ENCODE measurements at places on chromosomes 12 and 14. TPM values are rescaled to one million over a fixed set of nuclear protein-coding genes. Genes with fewer than 3 reads are reported as not detected.

- no peak overlapping the region for H3K4me3 ChIP-seq
- no peaks in the 10 kb centered on the region for H3K27me3 ChIP-seq
- peaks cover 3% of the 10 kb centered on the region for H3K4me1 ChIP-seq
- no peak overlapping the region for H3K27ac ChIP-seq
- no peaks in the 10 kb centered on the region for H3K36me3 ChIP-seq
- DNase-seq: no peak
Measured at GRCh38 chr12:18646286-18646890, 91.4 kb downstream of the PLCZ1 start.

Gene STON2
- total RNA-seq: 17.8 TPM

- DNase-seq: no peak
- H3K4me1 ChIP-seq: peaks cover 28% of the 10 kb centered on the region
- no peaks in the 10 kb centered on the region for H3K36me3 ChIP-seq
Measured at GRCh38 chr14:89269404-89269803, 147.6 kb downstream of the FOXN3 start.

DNA sequence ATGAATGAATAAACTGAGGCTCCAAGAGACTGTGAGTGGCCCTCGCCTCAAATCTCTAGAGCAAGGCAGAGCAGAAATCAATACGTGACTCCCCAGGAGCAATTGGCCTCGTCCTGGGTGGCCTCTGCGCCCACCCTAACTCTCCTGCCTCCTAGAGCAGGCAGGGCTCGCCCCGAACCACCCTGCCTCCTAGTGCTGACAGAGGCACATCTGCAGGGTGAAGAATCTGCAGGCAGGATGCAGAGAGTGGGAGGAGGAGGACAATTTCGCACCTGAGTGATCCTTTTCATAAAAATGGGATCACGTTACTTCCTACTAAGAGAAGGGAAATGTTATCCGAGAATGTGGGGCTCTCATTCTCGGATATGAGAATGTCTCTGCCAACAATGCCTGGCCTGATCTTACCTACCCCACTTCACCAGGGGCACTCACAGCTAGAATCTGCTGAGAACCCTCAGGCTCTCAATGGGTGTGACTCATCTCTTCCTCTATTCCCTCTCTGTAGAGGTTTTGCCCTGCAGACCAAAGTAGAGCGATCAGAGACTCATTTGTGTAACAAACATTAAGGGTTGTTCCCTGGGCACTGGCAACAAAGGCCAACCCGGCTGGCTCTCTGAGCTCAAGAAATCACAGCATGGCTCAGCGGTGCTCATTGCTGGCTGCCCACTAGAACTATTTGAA lies 61.7 kb upstream of the BCL2L14 start:
- no peak overlapping the region for H3K27ac ChIP-seq
- H3K36me3 ChIP-seq: no peaks in the 10 kb centered on the region
- DNase-seq: no peak
- H3K4me1 ChIP-seq: no peaks in the 10 kb centered on the region
- H3K4me3 ChIP-seq: no peak overlapping the region
- H3K27me3 ChIP-seq: no peaks in the 10 kb centered on the region

DNA sequence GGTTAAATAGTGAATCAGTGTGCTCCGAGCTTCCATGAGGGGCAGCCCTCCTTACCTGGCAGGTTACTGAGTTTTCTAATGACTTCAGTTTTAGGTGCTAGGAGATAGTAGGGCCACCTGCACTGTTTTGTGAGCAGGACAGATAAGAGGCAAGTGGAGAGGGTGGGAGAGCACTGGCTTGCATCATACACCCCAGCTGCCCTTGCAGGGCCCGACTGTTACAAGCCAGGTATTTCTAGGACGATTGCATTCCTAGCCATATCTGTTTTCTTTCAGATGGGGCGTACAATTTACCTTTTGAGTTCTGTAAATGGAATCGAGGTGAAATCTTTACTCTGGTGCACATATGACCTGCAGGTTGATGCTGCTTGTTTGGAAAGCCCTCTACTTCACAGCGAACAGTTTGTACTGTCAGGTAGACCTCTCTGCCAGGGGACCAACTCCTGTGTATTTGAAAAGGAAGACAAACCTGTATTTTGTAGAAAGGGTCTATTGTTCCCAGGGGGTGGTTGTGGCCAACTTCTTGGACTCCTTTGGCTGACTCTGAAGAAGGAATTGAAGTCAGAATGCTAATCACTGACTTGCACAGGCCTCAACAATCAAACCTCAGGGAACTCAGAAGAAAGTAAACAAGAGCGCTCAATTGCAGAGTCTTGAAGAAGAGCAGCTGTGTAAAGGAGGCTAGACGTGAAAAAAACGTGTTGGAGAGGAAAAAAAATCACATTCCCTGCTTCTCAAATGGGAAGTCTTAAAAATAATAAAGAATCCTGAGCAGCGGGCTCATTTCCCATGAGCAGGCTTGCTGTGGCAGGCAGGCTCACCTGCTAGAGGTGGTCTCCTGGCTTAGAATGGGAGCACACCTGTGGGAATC lies 57.3 kb downstream of the ETV6 start:
- H3K36me3 ChIP-seq: no peaks in the 10 kb centered on the region
- peaks cover 30% of the 10 kb centered on the region for H3K4me1 ChIP-seq
- H3K27ac ChIP-seq: peak overlapping the region; percentile 67
- no peak for DNase-seq
- no peaks in the 10 kb centered on the region for H3K27me3 ChIP-seq

- H3K27me3 ChIP-seq: no peaks in the 10 kb centered on the region
- no peaks in the 10 kb centered on the region for H3K36me3 ChIP-seq
- no peak overlapping the region for H3K4me3 ChIP-seq
- H3K4me1 ChIP-seq: no peaks in the 10 kb centered on the region
Measured at GRCh38 chr12:73106296-73106695, 834.1 kb downstream of the TRHDE start.

Gene SLC17A8
- total RNA-seq: 0.34 TPM

- H3K27me3 ChIP-seq: no peaks in the 10 kb centered on the region
- no peak overlapping the region for H3K4me3 ChIP-seq
- H3K27ac ChIP-seq: no peak overlapping the region
Measured at GRCh38 chr12:34097213-34097612, 74.9 kb downstream of the ALG10 start.

- H3K27me3 ChIP-seq: no peaks in the 10 kb centered on the region
- no peak overlapping the region for H3K4me3 ChIP-seq
- DNase-seq: no peak
Measured at GRCh38 chr12:120817559-120818330, 86.4 kb downstream of the SPPL3 start.

DNA sequence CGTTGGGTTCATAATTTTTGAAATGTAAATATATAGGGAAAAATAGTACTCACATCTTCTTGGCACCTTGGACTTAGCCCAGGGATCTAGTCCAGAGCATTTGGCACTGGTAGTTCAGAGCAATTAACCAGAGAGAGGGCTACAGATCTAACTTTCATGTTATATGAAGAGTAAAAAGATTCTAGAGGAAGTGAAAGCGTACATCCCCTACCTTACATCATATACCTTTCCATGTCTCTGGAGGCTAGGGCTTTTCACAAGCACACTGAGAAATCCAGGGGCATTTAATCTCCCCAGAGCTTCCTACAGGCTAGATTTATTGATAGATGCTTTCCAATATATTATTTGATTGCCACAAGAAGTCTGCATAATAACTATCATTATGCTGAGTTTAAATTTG lies 687.5 kb upstream of the FBXO33 start:
- no peaks in the 10 kb centered on the region for H3K27me3 ChIP-seq
- no peak for DNase-seq
- no peaks in the 10 kb centered on the region for H3K36me3 ChIP-seq
- H3K4me1 ChIP-seq: no peaks in the 10 kb centered on the region

DNA sequence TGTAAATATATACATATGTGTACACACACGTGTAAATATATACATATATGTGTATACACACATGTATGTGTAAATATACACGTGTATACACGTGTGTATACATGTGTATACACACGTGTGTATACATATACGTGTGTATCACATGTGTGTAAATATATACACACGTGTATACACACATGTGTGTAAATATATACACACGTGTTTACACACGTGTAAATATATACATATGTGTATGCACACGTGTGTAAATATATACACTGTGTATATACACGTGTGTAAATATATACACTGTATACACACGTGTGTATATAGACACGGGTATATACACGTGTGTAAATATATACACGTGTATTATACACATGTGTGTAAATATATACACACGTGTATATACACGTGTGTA lies 71.7 kb downstream of the RPAP3 start:
- no peak overlapping the region for H3K27ac ChIP-seq
- no peaks in the 10 kb centered on the region for H3K27me3 ChIP-seq
- no peaks in the 10 kb centered on the region for H3K4me1 ChIP-seq
- H3K36me3 ChIP-seq: no peaks in the 10 kb centered on the region
- no peak overlapping the region for H3K4me3 ChIP-seq
- no peak for DNase-seq

Gene WNT1
- total RNA-seq: not detected

Gene TC2N
- 2.2 TPM for total RNA-seq

Gene HOMEZ
- 9.5 TPM for total RNA-seq

Gene NT5DC3
- 5.7 TPM for total RNA-seq

- H3K4me1 ChIP-seq: no peaks in the 10 kb centered on the region
- H3K27me3 ChIP-seq: no peaks in the 10 kb centered on the region
Measured at GRCh38 chr12:108374596-108375320, 35.6 kb upstream of the CMKLR1 start.

DNA sequence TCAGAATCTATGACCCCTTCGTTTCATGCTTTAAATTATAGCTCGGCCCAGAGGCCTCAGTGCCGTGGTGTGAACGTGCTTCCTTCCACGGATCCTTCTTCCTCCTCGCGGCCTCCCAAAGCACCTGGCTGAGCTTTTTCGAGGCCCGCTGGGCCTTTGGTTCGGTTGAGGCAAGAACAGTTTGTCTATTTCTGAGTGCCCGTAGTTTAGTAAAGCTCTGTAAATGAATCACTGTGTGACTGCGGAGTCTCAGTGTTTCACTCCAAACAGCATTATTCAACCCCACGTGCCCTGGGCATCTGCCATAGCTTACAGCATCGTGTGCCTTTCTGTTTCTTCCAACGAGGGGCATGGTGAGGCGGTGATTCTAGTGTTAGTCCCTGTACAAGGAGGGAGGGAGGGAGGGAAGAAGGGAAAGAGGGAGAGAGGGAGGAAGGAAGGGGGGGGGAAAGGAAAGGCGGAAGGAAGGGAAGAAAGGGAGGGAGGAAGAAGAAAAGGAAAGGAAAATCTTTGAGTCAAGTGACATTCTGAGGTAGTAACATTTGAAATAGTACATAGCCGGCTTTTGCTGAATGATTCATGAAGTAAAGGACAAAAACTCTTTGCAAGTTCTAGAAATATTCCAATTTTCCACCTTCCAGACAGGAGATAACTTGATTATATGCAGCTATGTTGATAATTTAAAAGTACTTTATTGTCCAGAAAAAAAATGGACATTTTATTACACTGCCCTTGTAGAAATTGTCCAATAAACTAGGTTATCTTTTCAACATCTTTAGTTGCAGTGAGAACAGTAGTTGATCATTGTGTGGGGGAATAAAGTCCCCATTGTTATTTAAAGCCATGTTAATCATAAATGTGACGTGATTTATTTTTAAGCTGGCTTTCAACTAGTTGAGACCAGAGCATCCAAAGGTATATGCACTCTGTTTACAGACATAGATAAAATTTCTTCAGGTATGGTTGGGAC lies 1.2 kb upstream of the TRIM9 start:
- H3K27me3 ChIP-seq: no peaks in the 10 kb centered on the region
- H3K27ac ChIP-seq: no peak overlapping the region
- DNase-seq: peak; percentile 35

Gene ZDHHC22
- total RNA-seq: not detected

DNA sequence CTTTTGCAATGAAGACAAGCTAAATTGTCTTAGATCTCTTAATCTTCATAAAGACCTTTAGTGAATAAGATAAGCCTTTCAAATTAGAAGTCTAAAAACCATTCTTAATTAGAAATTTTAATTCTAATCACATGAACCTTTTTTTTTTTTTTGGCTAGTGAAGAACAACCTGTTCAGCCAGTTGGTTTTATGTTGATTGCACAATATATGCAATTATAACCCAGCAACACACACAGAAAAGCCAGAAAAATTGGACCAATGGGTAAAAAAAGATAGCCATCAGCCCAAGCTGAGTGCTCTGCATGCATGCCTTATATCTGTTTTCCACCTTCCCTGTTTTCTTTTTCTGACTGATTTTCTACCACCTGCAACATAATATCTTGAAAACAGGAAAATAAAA lies 252.2 kb downstream of the SYT10 start:
- H3K4me3 ChIP-seq: no peak overlapping the region
- H3K27ac ChIP-seq: no peak overlapping the region
- no peaks in the 10 kb centered on the region for H3K27me3 ChIP-seq
- no peaks in the 10 kb centered on the region for H3K4me1 ChIP-seq
- no peaks in the 10 kb centered on the region for H3K36me3 ChIP-seq

GRCh38 chr14:90508536-90509254 lies 111.9 kb downstream of the CALM1 start:
- no peak overlapping the region for H3K4me3 ChIP-seq
- peaks cover 6% of the 10 kb centered on the region for H3K4me1 ChIP-seq
- H3K27me3 ChIP-seq: no peaks in the 10 kb centered on the region

GRCh38 chr12:131794573-131794972 lies 33.6 kb upstream of the MMP17 start:
- H3K4me3 ChIP-seq: no peak overlapping the region
- no peaks in the 10 kb centered on the region for H3K4me1 ChIP-seq

GRCh38 chr14:54489318-54489683 lies 521 bp upstream of the GMFB start:
- peak overlapping the region; percentile 93 for H3K4me3 ChIP-seq
- no peak for DNase-seq
- H3K36me3 ChIP-seq: no peaks in the 10 kb centered on the region
- no peaks in the 10 kb centered on the region for H3K27me3 ChIP-seq
- peaks cover 9% of the 10 kb centered on the region for H3K4me1 ChIP-seq

GRCh38 chr14:26200687-26201086 lies 397.1 kb downstream of the NOVA1 start:
- H3K27me3 ChIP-seq: no peaks in the 10 kb centered on the region
- no peak overlapping the region for H3K27ac ChIP-seq
- no peaks in the 10 kb centered on the region for H3K4me1 ChIP-seq
- H3K4me3 ChIP-seq: no peak overlapping the region

DNA sequence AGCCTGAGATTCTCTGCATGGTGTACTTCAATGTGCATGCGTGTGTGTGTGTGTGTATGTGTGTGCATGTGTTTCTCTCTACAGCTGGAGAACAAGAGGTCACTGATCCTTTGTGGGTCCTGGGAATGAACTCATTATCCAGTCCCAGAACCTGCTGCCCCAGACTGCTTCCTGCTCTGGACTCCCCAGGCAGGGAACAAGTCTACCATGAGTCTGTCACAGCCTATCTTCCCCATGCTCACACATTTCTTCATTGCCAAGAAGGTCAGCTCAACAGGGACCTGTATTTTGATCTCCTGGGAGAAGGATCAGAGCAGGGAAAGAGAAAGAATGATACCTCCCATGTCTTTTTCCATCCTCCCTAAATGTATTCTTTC lies 2.9 kb upstream of the AGAP2 start:
- no peak overlapping the region for H3K27ac ChIP-seq
- no peak overlapping the region for H3K4me3 ChIP-seq
- peaks cover 10% of the 10 kb centered on the region for H3K4me1 ChIP-seq
- no peak for DNase-seq
- H3K36me3 ChIP-seq: no peaks in the 10 kb centered on the region

Data from ovary (tissue), 10 donors.